CD4-positive, alpha-beta T cell treated with Interleukin-17A for 4 hours (primary cell): ENCODE measurements at places on chromosomes 3 and 15.

GRCh38 chr3:143326983-143327778, 207.6 kb downstream of the CHST2 start:
- no peak for DNase-seq

DNA sequence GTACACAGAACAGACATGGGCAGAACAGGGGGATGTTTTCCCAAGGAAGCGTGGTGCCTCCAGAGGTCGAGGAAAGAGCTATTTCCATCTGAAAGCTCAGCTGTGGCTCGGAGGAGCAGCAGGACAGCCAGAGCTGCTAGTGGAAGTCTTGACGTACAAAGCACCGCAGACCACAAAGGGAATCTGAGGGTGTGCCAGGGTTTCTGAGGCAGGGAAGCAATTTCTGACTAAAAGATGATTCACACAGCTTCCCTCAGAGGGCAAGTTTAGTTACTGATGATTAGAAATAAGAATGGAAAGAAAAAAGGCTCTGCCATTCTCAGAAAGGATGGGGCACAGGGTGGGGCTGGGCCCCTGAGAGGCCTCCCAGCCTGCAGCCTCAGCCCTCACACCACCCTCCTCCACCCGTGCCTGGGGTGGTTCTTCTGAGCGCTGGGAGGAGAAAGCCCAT, 45.8 kb upstream of the SEC13 start:
- DNase-seq, result no peak

GRCh38 chr3:120821426-120821825, 78.9 kb downstream of the GTF2E1 start:
- no peak for DNase-seq

DNA sequence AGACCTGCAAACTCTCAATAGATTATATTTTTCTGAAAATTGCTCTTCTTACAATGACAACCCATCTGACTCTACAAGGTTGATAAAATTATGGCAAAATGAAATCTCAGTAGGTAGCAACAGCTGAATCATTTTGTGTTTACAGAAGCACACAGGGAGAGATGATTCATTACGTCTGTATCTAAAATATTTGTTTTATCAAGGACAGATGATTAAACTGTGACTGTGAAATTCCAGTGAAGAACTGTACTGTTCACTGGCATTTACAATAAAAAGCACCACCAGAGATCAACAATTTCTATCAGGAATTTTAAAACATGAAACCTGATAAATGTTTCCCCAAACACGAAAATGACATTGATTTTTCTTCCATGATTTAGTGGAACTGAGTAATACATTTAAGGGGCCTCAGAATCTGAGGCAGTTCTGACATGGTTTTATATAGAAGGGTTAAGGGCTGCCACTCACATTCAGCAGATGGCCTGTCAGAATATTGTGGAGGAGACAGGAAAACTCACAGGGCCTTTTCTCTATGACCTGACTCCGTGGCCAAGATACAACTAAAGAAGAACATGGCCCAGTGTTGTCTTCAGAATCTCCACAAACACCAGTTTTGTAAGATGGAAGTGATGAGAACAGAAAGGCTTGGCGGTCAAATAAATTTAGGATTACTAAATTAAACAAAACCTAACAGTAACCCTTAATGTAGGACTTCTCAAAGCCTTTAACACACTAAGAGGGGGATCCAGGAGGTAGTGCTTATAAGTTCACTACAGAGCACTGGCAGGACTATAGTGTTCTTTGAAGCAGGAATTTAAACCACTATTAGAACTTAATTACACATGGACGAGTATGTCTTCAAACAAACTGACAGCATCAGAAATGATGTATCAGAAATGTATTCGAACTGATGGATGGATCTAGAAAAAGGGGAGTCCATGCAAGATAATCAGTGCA, 25.9 kb downstream of the RAD18 start:
- DNase-seq, result no peak

DNA sequence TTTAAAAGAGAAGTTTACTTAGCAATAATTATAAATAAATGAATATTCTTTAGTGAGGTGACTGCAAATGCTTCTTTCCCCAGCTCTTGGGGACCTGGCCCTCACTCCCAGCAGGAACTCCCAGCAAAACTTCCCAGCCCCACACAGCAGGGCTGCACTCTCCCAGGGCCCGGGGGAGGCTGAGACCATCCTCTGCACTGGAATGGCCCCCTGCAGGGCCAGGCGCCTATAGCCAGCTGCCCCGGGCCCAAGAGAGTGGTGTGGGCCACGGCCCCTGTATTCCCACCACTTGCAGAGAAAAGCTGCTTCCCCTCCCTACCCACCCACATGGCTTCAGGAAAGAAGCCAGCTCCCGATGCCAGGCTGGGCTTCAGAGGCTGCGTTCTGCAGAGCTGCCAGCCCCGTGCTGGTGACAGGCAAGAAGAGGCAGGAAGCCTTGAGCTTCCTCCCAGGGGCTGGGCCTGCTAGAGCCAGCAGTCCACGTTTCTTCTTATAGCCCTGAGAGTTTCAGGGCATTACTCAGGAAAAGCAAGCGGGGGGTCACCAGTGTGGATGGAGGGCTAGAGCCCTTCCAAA, 20.0 kb downstream of the IDH2 start:
- no peak for DNase-seq
